Activated CD4-positive, CD25-positive, alpha-beta regulatory T cell treated with anti-CD3 and anti-CD28 coated beads, Interleukin-2, amount 50 U/mL, for 72 hours (primary cell): ENCODE measurements at places on chromosomes 5 and 9.

- no peak for DNase-seq
Observed at GRCh38 chr5:66777868-66778267, 181.7 kb downstream of the MAST4 start.

- no peak for DNase-seq
Observed at GRCh38 chr5:169052207-169052606, 248.7 kb downstream of the SLIT3 start.

- DNase-seq, result no peak
Observed at GRCh38 chr5:122896598-122897282, 51.3 kb downstream of the SNX24 start.

DNA sequence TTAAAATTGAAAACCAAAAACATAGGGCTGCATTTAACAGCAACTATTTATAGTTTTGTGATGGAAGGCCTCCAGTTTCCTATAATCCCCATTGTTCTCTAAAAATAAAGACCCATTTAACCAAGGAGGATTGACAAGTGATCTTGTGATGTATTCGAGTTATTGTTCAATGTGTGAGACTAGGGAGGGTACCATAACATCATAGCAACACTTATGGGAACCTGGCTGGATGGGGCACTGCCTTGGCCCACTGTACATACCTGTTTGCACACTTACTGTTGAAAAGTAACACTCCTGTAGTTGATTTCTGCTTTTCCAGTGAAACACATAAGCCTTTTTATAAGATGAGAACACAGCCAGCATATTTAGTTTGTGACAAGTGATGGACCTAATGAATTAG lies 32.3 kb downstream of the MACIR start:
- DNase-seq, result no peak

DNA sequence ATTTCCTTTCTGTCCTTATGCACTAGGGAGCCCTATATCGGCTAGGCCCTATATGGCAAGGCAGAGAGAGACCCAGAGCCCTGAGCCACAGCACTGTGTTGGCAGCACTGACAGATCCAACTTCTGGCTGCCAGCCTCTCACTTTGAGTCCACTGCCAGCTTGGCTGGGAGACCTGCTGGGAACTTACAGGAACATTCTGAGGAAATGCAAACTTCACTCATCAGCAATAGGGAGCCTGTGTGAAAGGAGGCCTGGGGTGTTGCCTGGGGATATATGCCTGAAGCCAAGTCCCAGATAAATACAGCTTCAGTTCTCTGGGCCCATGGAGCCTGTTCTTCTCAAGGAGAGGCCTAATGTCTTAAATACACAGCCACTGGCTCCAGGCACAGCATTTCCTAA lies 78.0 kb downstream of the ADRB2 start:
- no peak for DNase-seq
